Activated T-cell treated with anti-CD3 and anti-CD28 coated beads, Interleukin-2, amount 50 U/mL, for 1 hour (primary cell): ENCODE measurements at places on chromosomes 11 and 22.

DNA sequence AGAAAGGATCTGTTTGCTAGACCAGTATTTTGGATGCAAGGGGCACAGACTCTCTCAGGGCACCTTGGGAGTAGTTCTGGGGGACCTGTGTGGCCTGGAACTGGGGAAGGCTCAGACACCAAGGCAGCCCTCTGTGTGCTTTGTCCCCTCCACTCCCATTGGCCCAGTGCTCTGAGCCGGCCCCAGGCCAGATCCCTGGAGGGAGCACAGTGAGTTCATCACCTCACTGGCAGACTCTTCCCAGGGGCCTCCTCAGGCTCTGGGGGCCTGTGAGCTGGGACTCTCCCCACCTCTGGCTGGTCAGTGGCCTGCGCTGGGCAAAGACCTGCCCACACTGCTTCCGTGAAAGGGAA lies 51.7 kb downstream of the CHRDL2 start:
- no peak for DNase-seq

GRCh38 chr22:48423481-48423911 lies 1404.2 kb downstream of the BRD1 start:
- no peak for DNase-seq

GRCh38 chr11:31247321-31247720 lies 122.2 kb downstream of the DCDC1 start:
- no peak for DNase-seq

GRCh38 chr11:105834461-105834860 lies 187.6 kb downstream of the MSANTD4 start:
- no peak for DNase-seq
